ENCODE measurements at places on chromosomes 2 and 18.

GRCh38 chr2:232239951-232240681, 138.4 kb upstream of the ALPP start:
- no peak for DNase-seq

DNA sequence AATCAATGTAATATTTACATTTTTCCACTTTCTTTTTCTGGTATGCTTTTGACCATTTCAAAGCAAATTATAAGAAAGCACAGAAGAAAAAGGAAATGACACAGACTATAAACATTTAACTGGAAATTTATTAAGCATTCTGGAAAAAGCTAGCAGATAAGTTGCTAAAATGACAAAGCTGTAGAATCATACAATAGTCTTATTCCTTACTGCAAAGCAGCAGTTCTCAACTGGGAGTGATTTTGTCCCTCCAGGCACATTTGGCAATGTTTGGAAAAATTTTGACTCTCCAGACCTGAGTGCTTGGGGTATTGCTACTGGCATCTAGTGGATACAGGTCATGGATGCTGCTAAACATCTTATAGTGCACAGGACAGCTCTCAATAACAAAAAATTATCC, 75.1 kb downstream of the MBD5 start:
- no peak for DNase-seq

DNA sequence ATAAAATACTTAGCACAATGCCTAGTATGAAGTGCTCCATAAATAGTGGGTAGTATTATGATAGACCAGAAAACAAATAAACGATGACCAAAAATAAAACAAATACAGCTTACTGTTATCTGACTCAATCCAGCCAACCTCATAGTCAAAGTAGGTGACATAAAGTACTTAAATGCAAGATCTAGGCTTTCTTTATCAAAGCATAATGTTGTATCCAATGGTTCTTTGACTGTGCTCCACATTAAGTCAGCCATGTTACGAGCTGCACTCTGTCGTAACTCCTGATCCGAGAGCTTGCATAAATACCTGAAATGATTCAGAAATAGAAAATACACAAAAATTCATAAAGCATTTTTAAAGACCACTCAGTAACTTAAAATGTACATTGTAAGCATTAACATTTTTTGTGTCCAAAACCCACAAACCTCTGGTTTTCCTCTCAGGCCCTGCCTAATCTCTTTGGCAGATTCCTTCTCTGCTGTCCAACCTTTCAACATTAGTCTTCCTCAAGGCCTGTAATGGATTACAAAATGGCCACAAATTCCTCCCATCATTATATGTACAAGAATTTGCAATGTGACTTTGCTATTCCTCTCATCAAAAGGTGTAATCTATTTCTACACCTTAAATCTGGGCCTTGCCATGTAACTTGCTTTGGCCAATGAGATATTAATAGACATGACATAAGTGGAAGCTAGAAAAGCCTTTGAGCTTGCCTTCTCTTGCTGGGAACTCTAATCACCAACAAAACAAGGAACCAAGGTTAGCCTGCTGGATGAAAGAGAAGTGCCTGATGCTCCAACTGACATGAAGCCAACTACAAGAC, 90.6 kb downstream of the USP34 start:
- no peak for DNase-seq

- DNase-seq: no peak
Observed at GRCh38 chr18:34838669-34839068, 128.6 kb downstream of the DTNA start.

DNA sequence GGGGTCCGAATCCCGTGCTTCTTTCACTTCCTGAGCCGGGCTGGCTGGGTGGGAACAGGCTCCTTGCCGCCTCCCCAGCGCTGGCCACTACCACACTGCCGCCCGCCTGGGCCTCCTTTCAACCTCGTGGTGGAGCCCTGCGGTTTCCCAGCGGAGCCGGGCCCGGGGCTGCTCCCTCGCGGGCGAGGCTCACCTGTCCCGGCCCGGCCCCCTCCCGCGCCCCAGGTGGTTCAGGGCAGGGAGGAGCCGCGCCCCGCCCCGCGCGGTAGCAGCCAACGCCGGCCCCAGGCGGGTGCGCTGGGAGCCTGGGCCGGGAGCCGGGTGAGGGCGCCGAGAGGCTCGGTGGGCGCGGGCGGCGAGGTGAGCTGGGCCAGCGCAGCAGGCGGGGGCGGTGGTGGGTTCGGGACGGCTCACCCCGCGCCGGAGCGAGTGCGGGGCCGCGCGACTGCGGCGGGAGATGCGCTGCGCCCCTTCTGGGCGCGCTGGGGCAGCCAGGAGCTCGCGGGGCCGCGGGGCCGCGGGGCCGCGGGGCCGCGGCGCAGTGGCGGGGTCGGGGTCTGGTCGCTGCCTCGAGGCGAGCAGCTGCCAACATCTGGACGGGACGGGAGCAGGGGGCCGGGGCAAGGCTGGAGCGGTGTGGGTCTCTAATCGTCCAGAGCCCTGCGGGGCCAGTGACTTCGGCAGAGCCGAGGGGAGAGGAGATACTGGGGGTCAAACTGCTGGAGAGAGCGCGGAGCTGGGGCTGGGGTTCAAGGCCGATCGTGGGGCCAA, at the start of gene LYPD6B:
Gene LYPD6B (plus strand): TSS at position 258 of the 771 bp plus-strand sequence. CDS start 92,250 bp downstream, outside the sequence.
- no peak for DNase-seq

GRCh38 chr2:177553176-177553884, 160.8 kb downstream of the AGPS start:
- no peak for DNase-seq

- DNase-seq: no peak
Observed at GRCh38 chr2:84882414-84882738, 1.5 kb upstream of the TRABD2A start.

- no peak for DNase-seq
Observed at GRCh38 chr18:73189718-73190117, 321.9 kb upstream of the NETO1 start.

DNA sequence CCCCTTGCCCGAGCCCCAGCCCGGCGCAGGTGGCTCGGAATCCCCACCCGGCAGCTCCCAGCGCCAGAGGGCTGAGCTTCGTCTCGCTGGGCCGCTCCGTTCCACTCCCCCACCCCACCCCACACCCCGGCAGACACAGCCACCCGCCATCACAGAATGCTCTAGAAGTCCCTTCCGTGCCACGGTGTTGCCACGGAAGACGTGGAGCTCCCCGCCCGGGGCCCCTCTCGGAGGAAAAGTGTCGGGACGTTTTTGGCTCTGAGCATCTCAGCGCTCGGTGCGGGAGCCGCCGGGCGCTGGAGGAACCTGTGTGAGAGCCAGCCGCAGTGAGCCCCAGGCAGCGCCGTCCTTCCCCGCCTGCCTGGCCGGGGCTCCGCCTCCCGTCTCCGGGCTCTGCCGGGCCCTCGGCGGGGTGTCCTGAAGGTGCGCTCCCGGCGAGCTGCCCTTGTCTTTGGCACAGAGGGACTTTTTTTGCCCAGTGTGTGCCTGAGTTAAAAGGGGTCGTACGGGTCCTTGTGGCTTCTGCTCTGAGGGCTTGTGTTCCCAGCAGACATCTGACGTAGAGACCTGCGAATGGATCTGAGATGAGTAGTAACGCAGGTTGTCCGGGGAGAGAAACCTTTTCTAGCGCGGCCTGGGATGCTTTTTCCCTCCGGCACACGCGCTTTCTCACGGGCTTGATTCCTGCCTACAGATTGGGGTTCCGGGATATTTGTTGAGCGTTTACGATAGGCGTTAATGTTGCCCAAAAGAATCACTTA, 1.8 kb downstream of the ZCCHC2 start:
- no peak for DNase-seq
